ENCODE measurements at places on chromosomes 7 and 10.

DNA sequence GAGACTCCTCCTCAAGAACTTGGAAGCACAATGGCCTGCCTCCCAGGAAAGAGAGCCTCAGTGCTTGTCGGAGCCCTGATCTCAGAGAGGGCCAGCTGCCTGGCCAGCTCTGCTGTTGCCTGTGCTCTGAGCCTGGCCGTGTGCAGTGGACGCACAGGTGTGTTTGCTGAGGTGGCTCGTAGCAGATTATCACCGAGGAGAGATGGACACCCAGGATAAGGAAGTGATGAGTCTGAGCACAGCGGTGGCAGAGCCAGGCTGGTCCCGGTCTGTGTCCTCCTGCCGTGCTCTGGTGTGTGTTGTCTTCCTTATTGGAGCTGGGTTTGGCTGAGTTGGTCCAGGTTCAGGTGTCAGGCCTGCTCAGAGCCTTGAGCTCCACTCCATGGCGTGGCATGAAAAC, 208.5 kb downstream of the EBF3 start:
- no peak for DNase-seq

GRCh38 chr7:107661081-107661864, 645 bp downstream of the SLC26A4 start:
- no peak for DNase-seq

- no peak for DNase-seq
These were observed 9.0 kb downstream of the SFXN3 start for GRCh38 chr10:101040061-101040460.

DNA sequence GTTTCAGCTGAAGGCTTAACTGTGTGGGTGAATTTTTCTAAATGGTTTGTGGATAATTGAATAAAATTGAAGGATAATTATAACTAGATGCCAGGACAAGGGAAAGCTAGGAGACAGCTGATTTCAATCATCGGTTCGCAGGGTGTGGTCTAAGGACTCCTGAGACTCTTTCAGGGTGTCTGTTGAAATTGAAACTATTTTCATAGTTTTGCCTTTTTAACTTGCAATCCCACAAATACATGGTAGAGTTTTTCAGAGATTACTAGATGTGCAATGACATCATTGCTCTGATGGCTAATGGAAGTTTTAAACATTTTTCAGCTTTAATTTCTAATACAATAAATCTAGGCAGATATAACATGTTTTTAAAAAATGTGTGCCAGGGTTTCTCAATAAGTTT, 18.5 kb downstream of the TRUB1 start:
- no peak for DNase-seq

DNA sequence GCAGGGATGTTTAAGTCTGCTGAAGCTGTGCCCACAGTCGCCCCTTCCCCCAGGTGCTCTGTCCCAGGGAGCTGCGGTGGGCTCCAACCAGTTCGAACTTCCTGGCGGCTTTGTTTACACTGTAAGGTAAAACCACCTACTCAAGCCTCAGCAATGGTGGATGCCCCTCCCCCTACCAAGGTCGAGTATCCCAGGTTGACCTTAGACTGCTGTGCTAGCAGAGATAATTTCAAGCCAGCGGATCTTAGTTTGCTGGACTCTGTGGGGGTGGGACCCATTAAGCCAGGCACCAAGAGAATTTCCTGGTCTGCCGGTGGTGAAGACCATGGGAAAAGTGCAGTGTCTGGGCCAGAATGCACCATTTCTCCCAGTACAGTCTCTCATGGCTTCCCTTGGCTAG, 56.0 kb downstream of the CCDC7 start:
- DNase-seq = no peak

- no peak for DNase-seq
These were observed 3.5 kb downstream of the KCP start for GRCh38 chr7:128906766-128907559.

DNA sequence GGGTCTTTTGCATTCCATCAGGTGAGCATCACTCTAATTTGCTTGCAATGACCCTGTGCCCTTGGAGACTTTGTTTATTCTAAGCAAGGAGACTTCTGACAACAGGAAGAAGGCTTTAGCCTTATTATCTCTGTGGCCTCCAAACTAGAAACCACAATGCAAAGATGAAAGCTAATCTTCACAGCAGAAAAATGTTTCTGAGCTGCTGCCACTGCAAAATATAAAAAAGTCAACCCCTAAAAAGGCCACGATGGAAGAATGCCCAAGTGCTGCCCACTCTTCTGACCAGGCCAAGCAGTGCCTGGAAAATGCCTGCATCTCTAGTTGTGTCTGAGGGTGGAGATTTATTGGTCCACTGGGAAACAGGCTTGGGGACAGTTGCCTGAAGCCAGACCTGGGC, 299.9 kb downstream of the C7orf25 start:
- DNase-seq = no peak

DNA sequence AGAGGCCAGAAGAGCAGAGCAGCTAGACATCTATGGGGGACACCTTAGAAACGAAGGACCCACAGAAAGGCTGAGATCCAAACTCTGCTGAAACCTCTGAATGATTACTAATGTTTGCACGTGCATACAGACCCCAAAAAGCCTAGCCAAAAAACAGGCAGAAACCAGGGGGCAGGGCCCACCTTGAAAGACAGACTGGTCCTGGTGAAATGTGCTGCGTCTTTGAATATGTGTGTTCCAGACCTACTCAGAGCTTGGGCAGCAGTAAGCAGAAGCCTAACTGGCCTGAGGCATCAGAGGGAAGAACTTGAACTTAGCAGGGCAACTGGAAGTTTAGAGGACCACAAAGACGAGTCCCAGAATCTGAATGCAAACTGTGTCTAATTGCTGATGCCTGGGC, 251.8 kb downstream of the TEX36 start:
- no peak for DNase-seq

- no peak for DNase-seq
These were observed 163.1 kb upstream of the GDF10 start for GRCh38 chr10:47136866-47137265.

GRCh38 chr7:115124409-115124939, 202.6 kb downstream of the MDFIC start:
- no peak for DNase-seq

DNA sequence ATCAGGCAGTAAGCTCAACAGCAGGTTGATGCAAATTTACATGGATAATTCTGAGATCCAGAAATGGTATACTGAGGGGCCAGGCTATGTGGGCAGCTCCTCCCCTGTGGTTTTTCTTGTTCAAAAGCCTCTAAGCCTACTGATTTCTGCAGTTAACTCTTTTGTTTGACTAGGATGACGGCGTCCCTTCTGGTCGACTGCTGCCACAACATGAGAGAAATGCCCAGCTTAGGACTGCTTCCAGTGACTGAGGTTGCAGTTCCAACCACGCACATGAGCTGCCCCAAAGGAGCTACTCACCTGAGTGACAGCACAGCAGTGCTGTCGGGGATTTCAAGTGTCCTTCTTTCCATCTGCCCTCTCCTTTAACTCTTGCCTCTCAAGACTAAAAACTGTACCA, 973.0 kb upstream of the GHITM start:
- no peak for DNase-seq

DNA sequence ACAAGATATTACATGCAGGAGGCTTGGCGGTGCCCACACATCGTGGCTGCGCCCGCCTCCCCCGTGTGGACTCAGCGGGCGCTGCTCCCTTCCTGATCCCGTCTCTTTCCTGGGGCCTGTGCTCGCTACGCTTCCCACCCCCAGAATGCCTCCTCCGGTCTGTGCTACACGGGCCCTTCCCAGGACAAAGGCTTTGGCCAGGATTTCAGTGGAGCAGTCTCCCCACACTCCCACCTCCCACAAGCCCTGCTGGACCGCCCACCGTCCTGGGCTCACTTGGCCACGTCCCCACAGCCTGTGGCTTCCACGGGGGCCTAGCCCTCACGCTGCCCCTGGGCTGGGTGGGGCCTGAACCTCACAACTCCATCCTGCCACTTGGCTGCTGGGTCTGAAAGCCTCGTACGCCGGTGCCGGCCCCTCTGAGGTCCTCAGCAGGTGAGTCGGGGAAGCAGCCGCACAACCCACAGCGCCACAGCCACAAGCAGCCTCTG, 17.3 kb downstream of the CFAP46 start:
- DNase-seq = no peak

Measured in NCI-H2081 treated with DMSO at 0.1 percent for 48 hours (cell line).